ENCODE measurements at places on chromosomes 6 and 20.
A peak's percentile ranks its signal among the peaks of the same experiment; 100 is the strongest.

DNA sequence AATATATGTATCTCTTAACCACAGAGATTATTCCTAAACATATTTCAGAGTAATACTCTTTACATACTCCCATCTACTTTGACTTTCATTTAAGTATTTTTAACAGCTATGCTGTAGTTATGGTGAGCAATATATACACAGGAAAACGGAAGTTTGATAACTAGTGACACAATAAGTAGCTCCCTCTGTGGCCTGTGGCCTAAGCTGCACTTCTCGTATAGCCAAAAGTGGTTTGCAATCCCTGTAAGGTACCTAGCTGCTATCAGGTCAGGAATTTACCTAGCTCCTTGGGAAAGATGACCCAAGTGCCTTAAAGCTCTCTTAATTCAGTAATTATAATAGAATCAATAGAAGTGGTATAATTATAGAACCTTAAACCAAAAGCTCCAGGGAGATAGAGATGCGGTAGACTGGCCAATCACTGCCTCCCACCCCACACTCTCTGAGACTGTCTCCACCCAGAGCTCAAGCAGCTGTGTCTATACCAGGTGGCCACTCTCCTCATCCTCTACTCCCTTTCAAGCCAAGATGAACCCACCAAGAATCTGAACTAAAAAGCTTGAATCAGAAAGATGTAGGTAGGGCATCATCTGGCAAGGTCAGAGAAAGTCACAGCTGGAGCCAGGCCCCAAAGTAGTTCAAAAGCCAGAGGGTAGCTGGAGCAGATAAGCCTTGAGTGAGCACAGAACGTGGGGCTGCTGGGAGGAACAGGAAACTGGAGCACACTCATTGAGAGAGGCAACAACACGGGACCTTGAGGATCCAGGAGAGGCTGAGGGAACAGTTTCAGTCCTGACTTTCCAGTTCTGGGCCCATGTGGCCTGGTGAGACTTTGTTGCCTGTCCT lies 84.9 kb upstream of the ASF1A start:
- no peak for DNase-seq

GRCh38 chr6:44567406-44567805 lies 179.9 kb downstream of the CDC5L start:
- no peak for DNase-seq

DNA sequence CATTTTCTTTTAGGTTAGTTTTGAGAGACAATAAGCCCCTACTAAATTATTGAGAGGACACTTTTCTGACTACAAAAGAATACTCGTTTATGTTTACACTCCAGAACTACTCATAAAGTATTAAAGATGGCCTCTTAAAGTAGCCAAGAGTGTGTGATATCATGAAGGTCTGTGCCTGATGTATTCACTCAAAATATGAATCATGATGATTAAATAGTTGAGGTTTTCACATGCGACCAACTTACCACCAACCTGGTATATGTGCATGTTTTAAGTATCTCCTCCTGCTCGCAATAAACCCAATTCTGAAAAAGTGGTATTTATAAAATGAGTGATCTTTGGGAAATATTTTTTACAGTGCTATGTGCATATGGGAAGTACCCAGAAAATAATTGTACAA lies 43.9 kb downstream of the IL20RA start:
- no peak for DNase-seq

GRCh38 chr6:43774776-43775534 lies 4.9 kb downstream of the VEGFA start:
- peak; percentile 35 for DNase-seq

DNA sequence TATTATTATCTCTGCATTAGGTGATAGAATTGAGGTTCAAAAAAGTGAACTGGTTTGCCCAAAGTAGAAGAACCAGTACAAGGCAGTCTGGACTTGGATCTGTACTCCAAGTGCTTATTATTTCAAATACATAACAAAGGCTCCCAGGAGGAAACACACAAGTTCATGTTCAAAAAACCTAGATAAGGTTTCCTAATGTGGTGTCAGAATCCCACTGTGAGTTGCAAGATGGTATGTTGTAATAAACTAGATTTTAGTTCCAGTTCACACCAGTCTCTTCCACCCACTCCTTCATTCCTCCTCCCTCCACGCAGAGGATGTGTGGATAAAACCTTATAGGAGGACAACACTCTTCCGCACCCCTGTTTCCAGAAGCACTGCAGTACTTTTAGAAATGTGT lies 42.8 kb downstream of the KIAA0319 start:
- no peak for DNase-seq

DNA sequence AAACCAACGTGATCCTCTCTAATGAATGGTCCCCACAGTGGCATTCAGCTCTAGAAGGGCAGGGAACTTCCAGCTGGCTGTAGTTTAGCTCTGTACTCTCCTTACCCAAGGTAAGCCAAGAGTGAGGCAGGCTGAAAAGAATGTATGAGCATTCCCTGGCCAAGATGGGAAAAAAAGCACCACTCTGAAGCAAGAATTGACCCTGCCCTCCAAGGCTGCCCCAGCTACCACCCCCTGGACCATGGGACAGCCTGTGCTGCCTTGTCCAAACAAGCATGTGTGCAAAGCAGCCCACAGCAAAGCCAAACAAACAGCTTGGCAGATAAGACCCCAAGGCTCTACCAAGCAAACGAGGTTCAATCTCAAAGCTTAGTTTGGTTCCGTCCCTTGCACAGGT lies 73.9 kb downstream of the GFOD1 start:
- DNase-seq, result no peak

DNA sequence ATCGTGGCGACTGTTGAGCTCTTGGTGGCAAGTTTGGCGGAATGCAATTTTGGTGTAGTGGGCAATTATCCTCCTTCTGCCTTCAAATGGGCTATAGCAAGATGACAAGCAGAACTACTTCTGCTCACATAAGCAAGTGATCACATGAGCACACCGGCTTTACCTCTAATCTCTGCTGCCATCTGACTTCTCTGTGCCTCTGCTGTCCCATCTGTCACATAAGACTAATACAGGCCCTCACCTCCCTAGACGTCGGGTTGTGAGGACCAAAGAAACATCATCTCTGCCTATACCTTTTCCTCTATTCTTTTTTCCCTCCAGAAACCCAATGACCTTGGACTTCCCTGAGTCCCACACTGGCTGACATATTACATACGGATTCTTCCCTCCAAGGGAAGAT lies 13.3 kb upstream of the WTAP start:
- no peak for DNase-seq

- no peak for DNase-seq
These were observed 646.6 kb upstream of the HS3ST5 start for GRCh38 chr6:114989279-114989964.

- no peak for DNase-seq
These were observed 17.9 kb upstream of the PNPLA1 start for GRCh38 chr6:36252005-36252404.

DNA sequence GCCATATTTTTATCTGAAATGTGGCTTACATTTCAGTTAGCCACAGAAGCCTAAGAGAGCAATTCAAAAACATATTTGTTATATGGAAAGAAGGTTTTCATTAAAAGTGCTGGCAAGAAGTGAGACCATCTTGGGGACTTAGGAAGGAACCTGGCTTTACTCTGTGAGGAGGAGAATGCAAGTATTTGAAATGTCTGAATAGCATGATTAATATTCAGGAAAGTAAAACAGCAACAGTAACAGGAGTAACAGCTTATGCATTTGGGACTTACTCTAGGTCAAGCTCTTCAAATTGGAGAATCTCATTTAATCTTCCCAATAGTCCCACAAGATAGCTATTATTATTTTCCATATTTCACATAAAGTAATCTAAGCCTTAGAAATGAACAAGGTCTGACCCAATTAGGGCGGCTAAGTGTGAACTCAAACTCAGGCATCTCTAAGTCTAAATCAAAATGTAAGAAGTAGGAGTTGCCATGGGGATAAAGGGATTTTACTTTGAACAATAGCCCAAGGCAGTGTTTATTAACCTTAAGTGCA lies 816.5 kb downstream of the BCKDHB start:
- DNase-seq, result no peak

Data from skin of body (tissue), 3 donors.